ENCODE measurements at places on chromosomes 16 and 17.

- no peak for DNase-seq
- peaks cover 19% of the 10 kb centered on the region for H3K36me3 ChIP-seq
- no peaks in the 10 kb centered on the region for H3K27me3 ChIP-seq
- H3K27ac ChIP-seq, result peak overlapping the region; percentile 99
- H3K4me1 ChIP-seq, result peaks cover 71% of the 10 kb centered on the region
These were observed 34.1 kb downstream of the TK2 start for GRCh38 chr16:66515596-66516508.

GRCh38 chr16:86939609-86940008 lies 361.3 kb downstream of the FOXL1 start:
- H3K27me3 ChIP-seq, result peaks cover 9% of the 10 kb centered on the region
- H3K27ac ChIP-seq, result no peak overlapping the region
- H3K4me1 ChIP-seq, result no peaks in the 10 kb centered on the region
- DNase-seq, result no peak
- no peak overlapping the region for H3K4me3 ChIP-seq

- no peak overlapping the region for H3K4me3 ChIP-seq
- H3K27me3 ChIP-seq, result peaks cover 5% of the 10 kb centered on the region
- peaks cover 13% of the 10 kb centered on the region for H3K36me3 ChIP-seq
These were observed 7.7 kb downstream of the CBX4 start for GRCh38 chr17:79831265-79832217.

DNA sequence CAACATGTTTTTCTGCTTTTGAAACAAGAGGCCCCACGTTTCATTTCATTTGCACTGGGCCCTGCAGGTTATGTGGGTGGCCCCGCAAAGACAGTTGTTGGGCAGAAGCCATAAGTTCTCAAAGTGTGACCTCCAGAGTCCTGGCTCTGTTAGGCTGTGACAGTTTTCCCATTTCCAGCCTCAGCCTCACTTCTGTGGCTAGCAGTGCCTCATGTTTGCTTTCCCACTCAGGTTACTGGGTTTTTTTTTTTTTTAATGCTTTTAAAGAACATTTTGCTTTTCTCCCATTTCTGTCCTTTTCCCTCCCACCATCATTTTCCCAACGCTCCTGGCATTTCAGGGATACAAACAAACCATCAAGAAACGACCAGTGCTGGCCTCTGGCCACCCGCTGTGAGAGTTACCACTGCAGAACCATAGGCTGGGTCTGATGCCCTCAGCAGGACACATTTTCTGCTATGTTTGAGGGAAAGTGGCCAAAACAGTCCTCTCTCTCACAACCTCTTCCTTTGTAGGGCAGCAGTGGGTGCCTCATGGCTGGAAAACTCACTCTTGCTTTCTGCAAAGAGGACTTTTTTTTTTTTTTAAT lies 159.0 kb upstream of the MPHOSPH6 start:
- H3K27ac ChIP-seq, result no peak overlapping the region
- H3K4me3 ChIP-seq, result no peak overlapping the region
- H3K4me1 ChIP-seq, result no peaks in the 10 kb centered on the region
- peaks cover 1% of the 10 kb centered on the region for H3K27me3 ChIP-seq
- DNase-seq, result no peak

- H3K27ac ChIP-seq, result peak overlapping the region; percentile 88
- peaks cover 68% of the 10 kb centered on the region for H3K4me1 ChIP-seq
- H3K36me3 ChIP-seq, result peaks cover 5% of the 10 kb centered on the region
- DNase-seq, result no peak
- H3K27me3 ChIP-seq, result peaks cover 2% of the 10 kb centered on the region
These were observed 98.0 kb downstream of the RAB11FIP4 start for GRCh38 chr17:31489295-31490018.

GRCh38 chr17:17837380-17837821 lies 615 bp upstream of the SREBF1 start:
- peak overlapping the region; percentile 93 for H3K4me3 ChIP-seq
- DNase-seq, result no peak
- peaks cover 67% of the 10 kb centered on the region for H3K4me1 ChIP-seq
- peak overlapping the region; percentile 93 for H3K27ac ChIP-seq
- H3K27me3 ChIP-seq, result no peaks in the 10 kb centered on the region

- no peak for DNase-seq
- H3K27me3 ChIP-seq, result peaks cover 19% of the 10 kb centered on the region
- peaks cover 20% of the 10 kb centered on the region for H3K4me1 ChIP-seq
- H3K27ac ChIP-seq, result peak within 1 kb of the TSS; percentile 34
These were observed at the start of gene CHRNB1 for GRCh38 chr17:7444682-7445618. TSS of gene CHRNB1 (plus strand) at chr17:7445061. CDS start at chr17:7445128, 67 bp downstream.

DNA sequence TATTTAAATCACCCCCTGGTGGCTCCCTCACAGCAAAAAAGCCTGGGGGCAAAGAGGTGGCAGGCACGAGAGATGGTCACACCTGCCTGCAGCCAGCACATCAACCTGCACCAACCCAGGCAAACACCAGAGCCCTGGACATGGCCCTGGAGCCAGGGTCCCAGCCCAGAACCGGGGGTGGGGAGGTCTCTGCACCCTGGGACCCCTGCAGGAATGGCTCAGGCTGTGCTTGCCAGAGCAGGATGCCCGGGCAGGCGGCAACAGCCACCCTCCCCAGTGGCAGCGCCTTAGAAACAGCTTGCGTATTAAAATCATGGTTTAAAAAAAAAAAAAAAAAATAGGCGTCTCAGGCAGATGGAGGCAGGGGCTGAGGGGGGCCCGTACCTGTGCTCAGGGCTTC lies 16.2 kb downstream of the MYBBP1A start:
- no peaks in the 10 kb centered on the region for H3K4me1 ChIP-seq
- H3K27ac ChIP-seq, result no peak overlapping the region
- DNase-seq, result no peak
- H3K4me3 ChIP-seq, result no peak overlapping the region
- peaks cover 14% of the 10 kb centered on the region for H3K36me3 ChIP-seq

DNA sequence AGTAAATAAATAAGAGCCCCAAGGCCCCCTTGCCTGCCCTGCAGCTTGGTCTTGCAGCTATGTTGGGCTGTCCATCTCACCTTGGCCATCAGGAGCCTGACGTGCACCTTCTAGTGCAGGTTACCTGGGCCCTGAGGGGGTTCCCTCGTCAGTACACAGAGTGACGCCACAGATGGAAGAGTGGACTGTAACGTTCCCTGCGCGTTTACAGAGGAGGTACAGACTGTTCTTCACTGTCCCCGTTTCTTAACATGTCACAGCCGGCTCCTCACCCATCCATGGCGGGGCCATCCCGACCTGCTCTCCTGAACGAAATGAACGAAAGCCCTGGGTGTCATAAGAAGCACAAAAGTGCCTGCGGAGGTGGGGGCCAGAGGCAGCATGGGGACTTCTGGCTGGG lies 15.9 kb upstream of the FASN start:
- H3K27me3 ChIP-seq, result no peaks in the 10 kb centered on the region
- no peak overlapping the region for H3K4me3 ChIP-seq
- no peak overlapping the region for H3K27ac ChIP-seq
- no peaks in the 10 kb centered on the region for H3K36me3 ChIP-seq
- DNase-seq, result no peak

- no peak for DNase-seq
- no peaks in the 10 kb centered on the region for H3K4me1 ChIP-seq
- no peak overlapping the region for H3K27ac ChIP-seq
- peaks cover 13% of the 10 kb centered on the region for H3K27me3 ChIP-seq
These were observed 115.4 kb downstream of the AXIN2 start for GRCh38 chr17:65446043-65446442.

- H3K4me3 ChIP-seq, result no peak overlapping the region
- H3K27me3 ChIP-seq, result peaks cover 5% of the 10 kb centered on the region
- no peak overlapping the region for H3K27ac ChIP-seq
- peaks cover 13% of the 10 kb centered on the region for H3K4me1 ChIP-seq
These were observed 1.4 kb upstream of the CEP295NL start for GRCh38 chr17:78904371-78904770.

- no peak overlapping the region for H3K27ac ChIP-seq
- no peaks in the 10 kb centered on the region for H3K36me3 ChIP-seq
- DNase-seq, result no peak
- no peak overlapping the region for H3K4me3 ChIP-seq
- H3K4me1 ChIP-seq, result no peaks in the 10 kb centered on the region
These were observed 77.5 kb downstream of the RPGRIP1L start for GRCh38 chr16:53626161-53626560.

GRCh38 chr17:79053251-79053925 lies 21.2 kb upstream of the ENGASE start:
- DNase-seq, result no peak
- no peaks in the 10 kb centered on the region for H3K4me1 ChIP-seq

DNA sequence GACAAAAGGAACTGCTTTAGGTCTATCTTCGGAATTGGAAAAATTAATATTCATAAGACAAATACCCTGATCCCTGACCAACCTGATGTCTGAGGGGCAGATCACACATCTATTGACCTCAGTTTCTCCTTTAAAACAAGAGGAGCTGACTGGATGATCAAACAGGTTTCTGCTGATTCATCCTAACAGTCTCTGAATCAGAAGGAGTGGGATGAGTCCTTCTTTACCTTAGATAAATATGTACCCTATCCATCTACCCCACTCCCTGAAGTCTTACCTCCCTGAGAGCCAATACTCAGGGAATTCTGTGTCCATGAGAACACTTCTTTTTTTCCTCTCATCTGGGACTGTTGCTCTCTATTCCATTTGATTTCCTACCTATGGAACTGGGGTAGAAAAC lies 80.3 kb upstream of the CRHR1 start:
- H3K36me3 ChIP-seq, result no peaks in the 10 kb centered on the region
- peaks cover 16% of the 10 kb centered on the region for H3K27me3 ChIP-seq
- DNase-seq, result no peak

DNA sequence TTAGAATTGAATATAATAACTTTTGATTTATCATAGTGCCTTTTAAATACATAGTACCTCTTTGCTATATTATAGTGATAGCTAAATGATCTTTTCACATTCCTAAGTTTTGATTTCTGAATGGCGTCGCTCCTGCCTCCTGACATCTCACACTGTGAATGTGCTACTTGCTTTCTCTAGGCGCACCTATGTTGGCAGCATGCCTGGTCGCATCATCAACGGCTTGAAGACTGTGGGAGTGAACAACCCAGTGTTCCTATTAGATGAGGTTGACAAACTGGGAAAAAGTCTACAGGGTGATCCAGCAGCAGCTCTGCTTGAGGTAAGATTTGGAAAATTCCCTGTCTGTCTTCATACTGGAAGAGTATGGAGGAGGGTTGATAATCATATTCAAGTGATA lies 29.8 kb upstream of the ABCC11 start:
- H3K27me3 ChIP-seq, result no peaks in the 10 kb centered on the region
- H3K27ac ChIP-seq, result no peak overlapping the region
- H3K36me3 ChIP-seq, result peaks cover 18% of the 10 kb centered on the region
- H3K4me3 ChIP-seq, result no peak overlapping the region
- no peaks in the 10 kb centered on the region for H3K4me1 ChIP-seq
- DNase-seq, result no peak

DNA sequence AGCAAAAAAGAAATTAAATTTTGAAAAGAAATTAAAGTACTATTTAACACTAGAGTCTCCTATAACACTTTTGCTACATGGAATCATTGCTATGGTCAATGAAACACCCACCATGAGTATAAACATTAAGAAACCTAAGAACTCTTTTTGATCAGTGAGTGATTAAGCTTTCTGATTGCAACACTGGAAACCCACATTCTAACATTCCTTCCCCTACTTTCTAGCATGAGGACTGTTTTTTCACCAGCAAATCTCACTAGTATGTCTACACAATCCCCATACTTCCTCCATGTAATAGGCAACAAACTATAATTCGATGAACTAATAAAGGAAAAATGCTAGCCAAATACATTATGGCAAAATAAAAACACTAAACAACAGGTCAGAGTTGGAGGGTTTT lies 54.7 kb downstream of the SKAP1 start:
- peaks cover 22% of the 10 kb centered on the region for H3K4me1 ChIP-seq
- H3K36me3 ChIP-seq, result peaks cover 12% of the 10 kb centered on the region
- H3K27ac ChIP-seq, result no peak overlapping the region
- H3K27me3 ChIP-seq, result no peaks in the 10 kb centered on the region
- H3K4me3 ChIP-seq, result no peak overlapping the region

DNA sequence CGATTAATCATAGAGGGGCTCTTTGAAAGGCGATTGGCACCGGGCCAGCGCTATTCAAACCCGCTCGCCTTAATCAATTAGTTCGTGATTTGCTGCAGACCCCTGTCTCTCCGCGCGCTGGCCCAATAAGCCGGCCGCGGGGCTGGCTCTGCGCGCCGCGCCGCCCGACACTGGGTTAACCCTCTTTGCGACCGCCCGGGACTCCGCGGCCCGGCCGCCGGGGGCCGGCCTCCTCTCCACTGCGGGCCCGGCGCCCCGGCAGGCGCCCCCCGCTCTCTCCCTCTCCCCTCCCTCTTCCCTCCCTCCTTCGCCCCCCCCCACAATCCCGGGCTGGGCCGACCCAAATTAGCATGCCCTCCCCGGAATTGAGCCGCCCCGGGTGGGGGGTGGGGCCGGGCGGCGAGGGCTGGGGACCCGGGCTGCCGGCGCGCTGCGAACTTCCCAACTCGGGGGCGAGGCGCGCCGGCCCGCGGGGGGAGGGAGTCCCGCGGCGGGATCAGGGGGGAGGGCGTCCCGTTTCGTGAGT lies 428 bp upstream of the SALL1 start:
- H3K27me3 ChIP-seq, result peaks cover 65% of the 10 kb centered on the region
- no peaks in the 10 kb centered on the region for H3K4me1 ChIP-seq
- H3K36me3 ChIP-seq, result peaks cover 8% of the 10 kb centered on the region
- H3K4me3 ChIP-seq, result no peak overlapping the region
- no peak for DNase-seq

GRCh38 chr16:47829850-47830600 lies 325.8 kb downstream of the ABCC12 start:
- no peak overlapping the region for H3K27ac ChIP-seq
- no peaks in the 10 kb centered on the region for H3K36me3 ChIP-seq
- no peaks in the 10 kb centered on the region for H3K27me3 ChIP-seq
- no peaks in the 10 kb centered on the region for H3K4me1 ChIP-seq
- H3K4me3 ChIP-seq, result no peak overlapping the region

GRCh38 chr17:68288804-68289203 lies 2.1 kb downstream of the SLC16A6 start:
- no peak overlapping the region for H3K27ac ChIP-seq
- H3K4me3 ChIP-seq, result peak overlapping the region; percentile 97
- peaks cover 47% of the 10 kb centered on the region for H3K4me1 ChIP-seq

- no peaks in the 10 kb centered on the region for H3K36me3 ChIP-seq
- no peak overlapping the region for H3K4me3 ChIP-seq
- no peaks in the 10 kb centered on the region for H3K4me1 ChIP-seq
- H3K27ac ChIP-seq, result no peak overlapping the region
- no peak for DNase-seq
These were observed 220.1 kb downstream of the FOXL1 start for GRCh38 chr16:86798247-86799041.

GRCh38 chr16:69937465-69937951 lies 13.6 kb upstream of the CLEC18A start:
- no peak overlapping the region for H3K4me3 ChIP-seq
- no peaks in the 10 kb centered on the region for H3K4me1 ChIP-seq
- peaks cover 11% of the 10 kb centered on the region for H3K36me3 ChIP-seq
- H3K27me3 ChIP-seq, result no peaks in the 10 kb centered on the region
- no peak overlapping the region for H3K27ac ChIP-seq

DNA sequence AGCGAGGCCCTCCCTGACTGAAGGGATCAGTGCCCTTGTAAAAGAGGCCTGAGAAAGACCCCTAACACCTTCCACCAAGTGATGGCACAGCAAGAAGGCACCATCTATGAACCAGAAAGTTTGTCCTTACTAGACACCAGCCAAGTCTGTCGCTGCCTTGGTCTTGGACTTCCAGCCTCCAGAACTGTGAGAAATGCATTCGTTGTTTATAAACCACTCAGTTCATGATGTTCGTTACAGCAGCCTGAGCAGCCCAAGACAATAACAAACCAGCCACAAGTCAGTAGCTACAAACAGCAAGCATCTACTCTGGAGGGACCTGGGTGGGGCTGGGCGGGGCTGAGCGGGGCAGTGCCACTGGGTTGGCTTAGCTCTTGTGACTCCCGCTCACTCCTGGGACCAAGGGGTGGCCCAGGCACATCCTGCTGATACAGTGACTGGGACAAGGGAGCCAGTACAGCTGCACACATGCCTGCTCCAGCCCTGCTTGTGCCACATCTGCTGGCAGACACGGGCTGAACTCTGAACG lies 234.9 kb downstream of the IRF8 start:
- H3K27me3 ChIP-seq, result peaks cover 2% of the 10 kb centered on the region
- no peak overlapping the region for H3K27ac ChIP-seq
- H3K4me1 ChIP-seq, result no peaks in the 10 kb centered on the region
